Left renal pelvis (tissue), 4 donors: ENCODE measurements at places on chromosomes 5 and 9. TPM values are rescaled to one million over a fixed set of nuclear protein-coding genes. Genes with fewer than 3 reads are reported as not detected.

EXOSC2 gene
- 30.9 TPM for polyA plus RNA-seq

GRXCR2 gene
- polyA plus RNA-seq: not detected

LRRC8A gene
- polyA plus RNA-seq: 30.7 TPM

TSSK1B gene
- not detected for polyA plus RNA-seq

PLK2 gene
- polyA plus RNA-seq: 269 TPM

PLAC8L1 gene
- polyA plus RNA-seq: 0.62 TPM

MYO10 gene
- polyA plus RNA-seq: 46.4 TPM

FUBP3 gene
- 63.9 TPM for polyA plus RNA-seq

HNRNPA0 gene
- 76.1 TPM for polyA plus RNA-seq

CCDC69 gene
- 5.3 TPM for polyA plus RNA-seq

PCDHA13 gene
- polyA plus RNA-seq: 0.07 TPM

DNA sequence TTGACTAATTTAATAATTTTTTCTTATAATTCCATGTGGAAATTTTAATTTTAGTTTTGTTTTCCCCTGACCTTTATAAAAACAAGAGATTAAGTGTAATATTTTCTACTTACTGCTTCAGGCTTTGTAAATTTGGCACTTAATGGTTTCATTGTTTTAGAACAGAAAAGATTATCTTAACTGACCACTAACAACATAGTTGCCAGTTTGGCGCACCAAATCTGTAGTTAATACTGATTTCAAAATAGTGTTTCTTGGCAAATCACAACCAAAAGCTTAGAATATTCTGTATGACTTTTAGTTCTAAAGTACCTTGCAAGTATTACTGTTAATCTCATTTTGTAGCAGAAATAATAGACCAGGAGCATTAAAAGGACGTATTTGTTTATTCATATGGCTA lies 124.3 kb downstream of the COMMD10 start:
- no peak for DNase-seq

DNA sequence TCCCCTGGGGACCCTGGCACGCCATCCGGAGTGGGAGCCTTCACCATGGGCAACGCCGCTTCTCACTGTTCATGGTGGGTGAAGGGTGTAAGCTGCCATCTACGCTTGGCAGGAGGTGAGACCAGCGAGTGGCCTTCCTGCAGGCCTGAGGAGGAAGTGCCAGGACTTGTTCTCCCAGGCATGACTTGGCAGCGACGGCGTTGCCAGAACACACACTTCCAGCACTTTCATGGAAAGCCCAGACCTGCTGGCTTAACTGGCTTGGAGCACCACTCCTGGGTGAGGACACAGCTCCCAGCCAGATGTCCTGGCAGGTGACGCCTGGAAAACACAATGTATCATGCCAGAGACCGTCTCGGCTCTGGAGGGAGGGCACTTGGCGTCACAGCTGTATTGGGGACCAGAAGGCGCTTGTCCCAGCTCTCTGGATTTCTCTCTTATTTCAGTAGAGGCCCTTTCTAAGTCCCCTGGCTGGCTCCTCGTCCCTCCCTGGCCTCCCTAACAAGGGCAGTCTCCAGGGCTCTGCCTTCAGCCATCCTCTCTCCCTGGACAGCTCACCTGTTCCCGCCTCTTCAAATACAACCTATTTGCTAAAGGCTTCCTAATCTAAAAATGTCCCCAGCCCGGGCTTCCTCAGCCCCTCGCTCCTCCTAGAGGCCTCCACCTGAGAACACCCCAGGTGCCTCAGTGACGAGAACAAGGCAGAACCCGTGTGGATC lies 188.3 kb downstream of the OLFM1 start:
- DNase-seq: no peak

- DNase-seq: no peak
Observed at GRCh38 chr9:36793277-36793676, 220.6 kb downstream of the MELK start.

DNA sequence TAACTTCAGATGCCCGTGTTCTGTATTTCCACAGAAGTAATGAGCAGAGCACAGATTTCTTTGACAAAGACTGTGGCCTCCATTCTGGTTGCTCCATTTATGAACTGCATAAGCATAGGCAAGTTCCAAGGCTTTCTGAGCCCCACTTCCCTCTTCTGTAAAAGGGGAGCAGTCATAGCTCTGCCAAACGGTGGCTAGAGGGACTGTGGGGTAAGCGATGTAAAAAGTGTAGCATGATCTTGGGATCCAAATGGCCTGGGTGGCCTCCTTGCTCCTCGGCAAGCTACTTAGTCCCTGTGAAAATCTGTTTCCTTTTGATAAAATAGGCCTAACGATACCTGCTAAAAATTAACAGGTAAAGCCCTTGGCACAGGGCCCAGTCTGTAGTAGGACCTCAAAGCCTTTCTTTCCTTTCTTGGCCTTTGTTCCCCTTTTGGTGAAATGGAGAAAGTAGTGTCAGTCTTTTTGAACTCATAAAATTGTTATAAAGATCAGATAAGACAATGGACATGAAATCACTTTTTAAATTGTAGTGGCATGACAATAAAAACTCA lies 646.6 kb downstream of the ACTL7B start:
- DNase-seq: no peak

DNA sequence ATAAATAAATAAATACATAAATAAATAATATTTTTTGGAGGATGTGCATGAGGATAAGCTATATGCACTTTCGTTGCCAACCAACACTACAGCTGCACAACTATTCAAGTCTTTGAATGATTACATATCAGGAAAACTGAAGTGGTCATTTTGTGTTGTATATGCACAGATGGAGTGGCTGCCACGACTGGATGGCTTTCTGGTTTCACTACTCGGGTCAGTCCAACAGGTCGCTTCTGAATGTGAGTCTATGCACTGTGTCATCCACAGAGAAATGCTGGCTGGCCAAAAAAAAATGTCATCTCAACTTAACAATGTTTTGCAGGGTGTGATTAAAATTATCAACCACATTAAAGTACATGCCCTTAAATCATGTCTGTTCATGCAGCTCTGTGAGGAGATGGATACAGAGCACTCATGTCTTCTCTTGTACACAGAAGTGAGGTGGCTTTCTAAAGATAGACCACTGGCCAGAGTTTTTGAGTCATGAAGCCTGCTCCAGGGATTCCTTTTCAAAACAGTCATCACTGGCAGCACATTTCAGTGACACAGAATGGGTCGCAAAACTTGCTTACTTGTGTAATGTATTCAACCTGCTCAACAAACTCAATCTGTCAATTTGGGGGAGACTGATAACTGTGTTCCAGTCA lies 589.8 kb upstream of the CYLC2 start:
- no peak for DNase-seq

GRCh38 chr5:178324481-178325310 lies 92.1 kb upstream of the PHYKPL start:
- no peak for DNase-seq

DNA sequence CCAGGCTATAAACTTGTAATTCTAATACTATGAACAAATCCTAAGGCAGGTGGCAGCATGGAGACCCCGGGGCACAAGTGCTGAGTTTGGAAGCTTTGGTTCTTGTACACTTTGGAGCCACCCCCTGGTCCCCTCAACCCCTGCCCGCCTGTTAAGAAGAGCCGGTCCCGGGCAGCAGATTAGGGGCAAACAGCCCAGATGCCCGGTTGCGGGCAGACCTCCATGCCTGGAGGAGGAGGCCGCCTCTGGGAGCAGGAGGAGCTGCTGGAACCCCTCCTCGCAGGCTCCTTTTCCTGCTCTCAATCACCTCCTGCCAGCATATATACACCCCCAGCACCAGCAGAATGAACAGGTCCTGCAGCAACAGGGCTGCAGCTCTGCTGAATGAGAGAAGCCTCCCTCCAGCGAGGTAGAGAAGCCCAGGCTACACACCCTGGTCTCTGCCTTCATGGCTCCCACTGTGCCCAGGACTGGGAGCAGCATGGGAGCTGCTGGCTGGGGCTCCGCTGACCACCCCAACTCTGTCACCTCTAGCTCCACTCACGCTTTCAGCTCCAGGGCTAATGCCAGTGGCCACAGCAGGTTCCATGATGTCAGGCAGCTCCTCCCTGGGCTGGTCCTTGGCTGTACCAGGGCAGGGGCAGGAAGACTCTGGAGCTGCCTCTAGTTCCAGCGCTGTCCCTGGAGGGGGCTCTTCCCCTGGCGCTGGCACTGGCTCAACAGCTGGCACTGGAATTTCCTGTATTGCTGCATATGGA lies 1713.5 kb upstream of the ACO1 start:
- DNase-seq: no peak

GRCh38 chr5:54895816-54896341 lies 89.5 kb downstream of the ESM1 start:
- no peak for DNase-seq

DNA sequence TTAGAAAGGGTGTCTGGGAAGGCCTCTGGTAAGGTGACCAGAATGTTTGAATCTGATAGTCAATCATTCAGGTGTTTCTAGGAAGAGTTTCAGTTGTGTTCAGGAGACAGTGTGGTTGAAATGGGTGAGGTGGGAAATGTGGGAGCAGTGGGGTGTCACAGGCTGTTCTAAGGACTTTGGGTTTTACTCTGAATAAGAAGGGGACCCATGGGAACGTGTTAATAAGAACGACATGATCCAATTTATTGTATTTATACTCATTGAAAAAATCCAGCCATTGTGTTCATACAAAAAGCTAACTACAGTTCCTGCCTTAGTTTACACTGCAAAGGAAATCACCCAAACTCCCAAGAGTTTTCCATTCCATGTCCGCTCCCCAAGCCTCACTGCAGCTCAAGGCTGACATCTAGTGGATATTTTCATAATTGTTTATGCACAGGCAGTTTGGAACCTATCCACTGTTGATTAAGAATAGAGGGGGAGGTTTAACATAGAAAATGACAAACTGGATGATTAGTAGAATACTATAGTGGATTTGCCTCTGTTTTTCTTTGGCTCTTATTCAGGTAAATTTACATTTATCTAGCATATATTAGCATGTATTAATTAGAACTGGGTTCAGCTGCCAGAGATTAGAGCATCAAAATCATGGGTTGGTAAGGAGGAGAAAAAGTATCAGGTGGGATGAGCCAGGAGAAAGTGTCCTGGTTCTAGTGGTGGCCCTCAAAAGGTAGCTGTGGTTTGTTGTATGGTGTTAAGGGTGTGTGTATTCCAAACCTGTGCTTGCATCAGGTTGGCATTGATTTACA lies 17.7 kb downstream of the CAVIN4 start:
- peak; percentile 52 for DNase-seq

- DNase-seq: no peak
Observed at GRCh38 chr5:10091701-10092100, 158.0 kb downstream of the ATPSCKMT start.

GRCh38 chr5:119368238-119368630 lies 12.4 kb downstream of the TNFAIP8 start:
- DNase-seq: no peak

DNA sequence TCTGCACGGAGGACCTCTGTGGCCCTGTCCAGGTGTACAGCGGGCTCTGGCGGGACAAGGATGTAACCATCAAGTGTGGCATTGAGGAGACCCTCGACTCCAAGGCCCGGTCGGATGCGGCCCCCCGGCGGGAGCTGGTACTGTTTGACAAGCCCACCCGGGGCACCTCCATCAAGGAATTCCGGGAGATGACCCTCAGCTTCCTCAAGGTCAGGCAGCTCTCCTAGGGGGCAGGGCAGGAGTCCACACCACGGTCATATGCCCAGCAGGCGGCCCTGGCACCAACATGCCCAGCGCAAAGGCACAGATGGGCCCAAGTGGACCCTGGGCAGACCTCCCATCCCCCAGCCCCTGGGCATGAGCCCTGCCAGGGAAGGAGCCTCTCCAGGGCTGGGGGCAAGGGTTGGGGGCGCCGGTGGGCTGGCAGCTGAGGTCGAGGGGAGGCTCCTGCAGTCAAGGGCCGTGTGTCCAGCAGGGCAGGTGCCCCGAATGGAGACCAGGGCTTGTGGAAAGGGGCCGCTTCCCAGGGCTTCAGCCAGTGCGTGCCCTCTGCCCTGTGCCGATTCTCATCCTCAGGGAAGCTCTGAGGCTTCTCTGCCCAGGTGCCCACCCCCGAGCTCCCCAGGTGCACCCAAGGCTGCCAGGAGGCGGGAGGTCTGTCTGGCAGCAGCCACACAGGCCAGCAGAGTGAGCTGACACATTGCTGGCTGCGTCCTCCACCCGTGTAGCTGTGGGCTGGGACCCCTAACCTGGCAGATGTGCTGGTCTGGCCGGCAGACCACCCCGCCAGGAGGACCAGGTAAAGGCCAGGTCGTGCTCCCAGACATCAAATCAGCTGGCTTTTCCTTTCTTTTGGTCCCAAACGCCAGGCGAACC lies 10.0 kb downstream of the DIPK1B start:
- no peak for DNase-seq

- no peak for DNase-seq
Observed at GRCh38 chr5:15431923-15432322, 68.1 kb upstream of the FBXL7 start.

DNA sequence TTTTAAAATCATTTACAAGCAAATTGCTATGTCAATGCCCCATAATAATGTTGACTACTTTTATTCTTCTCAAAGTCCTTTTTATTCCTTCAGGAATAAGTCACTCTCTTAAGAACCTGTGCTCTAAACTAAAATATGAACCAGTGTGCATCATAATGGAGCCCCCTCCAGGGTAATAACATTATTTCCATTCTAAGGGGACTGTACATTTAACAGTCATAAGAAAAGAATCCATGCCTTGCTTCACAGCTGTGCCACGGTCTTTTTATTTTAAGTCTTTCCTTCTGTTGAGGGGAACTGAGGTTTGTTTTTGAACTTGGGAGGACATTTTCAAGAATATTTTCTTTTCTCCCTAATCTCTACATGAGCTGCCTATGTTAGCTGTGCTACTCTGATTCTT lies 297.6 kb downstream of the MAN2A1 start:
- DNase-seq: no peak

- no peak for DNase-seq
Observed at GRCh38 chr9:28808042-28808441, 1234.8 kb upstream of the C9orf72 start.

- no peak for DNase-seq
Observed at GRCh38 chr9:107483666-107484065, 5.9 kb downstream of the KLF4 start.

DNA sequence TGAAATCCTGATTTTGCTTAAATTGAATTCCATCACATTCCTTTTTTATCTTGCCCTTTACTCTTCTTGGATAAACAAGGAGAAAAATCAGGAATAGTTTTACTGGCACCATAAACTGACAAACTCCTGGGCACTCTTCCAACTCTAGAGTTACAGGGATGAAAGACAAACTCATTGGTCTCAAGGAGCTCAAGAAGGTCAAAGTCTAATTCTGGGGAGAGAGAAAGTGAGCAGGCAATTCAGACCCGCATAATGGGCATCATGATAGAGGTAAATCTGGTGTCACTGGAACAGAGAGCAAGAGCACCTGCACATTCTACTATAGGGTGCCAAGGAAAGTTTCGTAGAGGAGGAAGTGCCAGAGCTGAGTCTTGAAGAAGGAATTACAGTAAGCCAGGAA lies 64.8 kb downstream of the GRIN3A start:
- no peak for DNase-seq
